ENCODE measurements at places on chromosomes 5 and 9. TPM values are rescaled to one million over a fixed set of nuclear protein-coding genes. Genes with fewer than 3 reads are reported as not detected.
A peak's percentile ranks its signal among the peaks of the same experiment; 100 is the strongest.

DNA sequence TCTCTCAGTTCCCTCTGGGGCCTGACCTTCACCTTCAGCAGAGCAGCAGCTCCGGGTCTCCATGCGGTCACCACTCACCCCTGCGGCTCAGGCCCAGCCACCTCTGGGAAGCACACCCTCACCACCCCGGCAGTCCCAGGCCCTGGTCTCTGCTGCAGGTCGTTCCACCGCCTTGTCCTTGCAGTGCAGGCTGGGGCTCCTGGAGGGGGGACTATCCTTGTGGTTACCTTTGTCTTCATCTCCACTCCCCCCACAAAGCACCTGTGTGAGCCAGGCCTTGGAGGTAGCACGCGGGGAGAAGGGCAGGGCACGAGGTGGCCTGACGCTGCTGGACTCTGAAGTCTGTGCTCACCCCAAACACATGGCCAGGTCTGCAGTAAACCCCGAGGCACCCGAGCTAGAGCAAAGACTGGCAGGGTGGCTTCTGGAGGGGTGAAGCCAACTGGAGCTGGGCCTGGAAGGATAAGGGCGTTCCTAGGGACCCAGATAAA, 33.2 kb upstream of the RXRA start:
- no peak for DNase-seq

GRCh38 chr5:90528601-90529193, 687 bp downstream of the LYSMD3 start:
- DNase-seq, result peak; percentile 29

GRCh38 chr9:28882529-28882928, 1309.2 kb upstream of the C9orf72 start:
- DNase-seq, result no peak

DNA sequence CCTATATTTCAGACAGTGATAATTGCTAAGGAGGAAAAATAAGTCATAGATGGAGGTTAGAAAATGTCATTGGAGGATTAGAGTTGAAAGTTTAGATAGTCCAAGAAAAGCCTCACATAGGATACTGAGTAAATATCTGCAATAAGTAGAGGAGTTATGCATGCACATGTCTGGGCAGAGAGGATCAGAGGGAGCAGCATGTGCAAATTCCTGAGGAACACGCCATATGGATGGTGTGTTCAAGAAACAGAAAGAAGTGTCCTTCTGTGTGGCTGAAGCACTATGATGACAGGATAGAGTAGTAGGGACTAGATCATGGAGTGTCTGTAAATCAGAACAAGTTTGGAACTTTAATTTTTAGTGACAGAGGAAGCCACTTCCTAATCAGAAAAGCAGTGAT, 52.2 kb downstream of the SGCD start:
- no peak for DNase-seq

DNA sequence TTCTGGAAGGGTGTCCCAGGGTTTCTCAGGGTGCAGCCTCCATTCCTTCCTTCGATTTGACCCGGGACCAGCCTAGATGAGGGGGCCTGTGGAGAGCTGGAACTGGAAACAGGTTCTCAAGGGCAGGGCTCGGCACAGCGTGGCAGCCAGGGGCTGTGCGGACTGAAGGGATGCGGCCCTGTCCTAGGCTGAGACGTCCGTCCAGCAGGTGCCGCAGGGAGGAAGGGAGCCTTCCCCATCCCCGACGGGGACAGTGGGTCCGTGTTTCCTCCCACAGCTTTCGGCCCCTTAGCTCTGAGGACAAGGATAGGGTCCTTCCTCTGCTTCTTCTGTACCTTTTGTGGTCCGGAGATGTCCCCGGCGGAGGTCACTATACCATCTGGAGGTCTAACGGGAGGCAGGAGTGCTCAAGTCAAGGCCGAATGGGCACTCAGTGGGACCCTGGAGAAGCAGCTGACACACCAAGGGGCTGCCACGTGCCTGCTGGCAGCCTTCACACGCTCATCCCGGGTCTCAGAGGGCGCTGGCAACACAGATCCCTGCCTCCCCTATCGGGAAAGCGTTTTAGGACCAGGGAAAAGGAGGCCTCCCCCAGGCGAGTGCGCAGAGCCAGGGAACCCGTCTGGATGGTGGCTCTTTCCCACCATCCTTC, 49.9 kb downstream of the USP20 start:
- no peak for DNase-seq

DNA sequence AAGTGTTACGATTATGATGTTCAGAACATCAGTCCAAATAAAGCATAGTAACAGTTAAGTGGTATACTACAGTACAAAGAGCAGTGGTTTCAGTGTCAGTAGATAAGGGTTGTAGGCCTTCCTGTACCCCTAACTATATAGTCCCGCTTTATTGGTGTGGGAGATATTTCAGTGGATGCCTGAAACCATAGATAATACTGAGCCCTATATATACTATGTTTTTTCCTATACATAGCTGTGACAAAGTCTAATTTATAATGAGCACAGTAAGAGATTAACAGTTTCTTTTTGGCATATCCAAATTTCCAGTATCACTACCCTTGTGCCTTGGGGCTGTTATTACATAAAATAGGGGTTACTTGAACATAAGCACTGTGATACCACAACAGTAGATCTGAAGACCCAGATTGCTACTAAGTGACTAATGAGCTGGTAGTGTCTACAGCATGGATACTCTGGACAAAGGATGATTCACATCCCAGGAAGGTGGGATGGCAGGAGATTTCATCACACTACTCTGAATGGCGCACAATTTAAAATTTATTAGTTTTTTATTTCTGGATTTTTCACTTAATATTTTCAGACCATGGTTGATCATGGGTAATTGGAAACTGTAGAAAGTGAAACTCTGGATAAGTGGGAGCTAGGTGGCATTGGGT, 119.3 kb downstream of the RPS23 start:
- DNase-seq, result peak; percentile 65

- peak; percentile 60 for DNase-seq
These were observed 33.9 kb downstream of the PTBP3 start for GRCh38 chr9:112299514-112299913.

- DNase-seq, result no peak
These were observed 556.4 kb upstream of the CTNND2 start for GRCh38 chr5:12460493-12461261.

- DNase-seq, result no peak
These were observed 73.1 kb downstream of the BASP1 start for GRCh38 chr5:17290540-17290974.

DNA sequence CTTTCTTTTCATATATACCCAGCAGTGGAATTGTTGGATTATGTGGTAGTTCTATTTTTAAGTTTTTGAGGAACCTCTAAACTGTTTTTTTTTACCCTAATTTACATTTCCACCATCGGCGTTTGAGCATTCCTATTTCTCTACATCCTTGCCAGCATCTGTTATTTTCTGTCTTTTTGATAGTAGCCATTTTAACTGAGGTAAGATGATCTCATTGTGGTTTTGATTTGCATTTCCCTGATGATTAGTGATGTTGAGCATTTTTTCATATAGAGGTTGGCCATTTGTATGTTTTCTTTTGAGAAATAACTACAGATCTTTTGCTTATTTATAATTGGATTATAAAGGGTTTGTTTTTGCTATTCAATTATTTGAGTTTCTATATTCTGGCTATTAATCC, 71.7 kb upstream of the TNC start:
- peak; percentile 45 for DNase-seq

Gene C5orf46
- not detected for total RNA-seq

Gene RANBP17
- 29.7 TPM for total RNA-seq

Gene AGXT2
- total RNA-seq, result not detected

Gene SAXO1
- under 0.01 TPM for total RNA-seq

Gene CACFD1
- total RNA-seq, result 1.9 TPM

Gene MPDZ
- total RNA-seq, result 39.3 TPM

Gene PLCXD3
- under 0.01 TPM for total RNA-seq

Gene TNC
- total RNA-seq, result 170 TPM

Gene FTMT
- total RNA-seq, result not detected
